HCT116 (cell line): ENCODE measurements at places on chromosomes 13 and 19. TPM values are rescaled to one million over a fixed set of nuclear protein-coding genes. Genes with fewer than 3 reads are reported as not detected.

Gene CEACAM8
- total RNA-seq: not detected

Gene ELSPBP1
- not detected for total RNA-seq

Gene LINGO3
- total RNA-seq: not detected

Gene SOHLH2
- not detected for total RNA-seq

Gene KIR2DL3
- total RNA-seq: not detected

Gene AMER2
- total RNA-seq: not detected

Gene FGF22
- 1.5 TPM for total RNA-seq

Gene RELB
- 12.9 TPM for total RNA-seq

Gene RXFP2
- total RNA-seq: not detected

Gene SMIM44
- total RNA-seq: not detected

Gene B3GNT3
- total RNA-seq: 22.2 TPM

Gene JSRP1
- total RNA-seq: 0.30 TPM

Gene NLRP5
- 0.30 TPM for total RNA-seq

Gene ATF5
- total RNA-seq: 28.2 TPM

Gene KLK14
- total RNA-seq: 0.76 TPM

Gene PPM1N
- total RNA-seq: 5.2 TPM
